Activated CD4-positive, alpha-beta T cell treated with anti-CD3 and anti-CD28 coated beads, Interleukin-2, Interleukin-6, amounts not matched to agents 100 ng/mL and 50 ng/mL, durations not matched to agents 16 hours and 8 hours (primary cell): ENCODE measurements at places on chromosomes 12 and 14.

- DNase-seq = peak; percentile 29
Measured at GRCh38 chr12:108297895-108298760, 41.0 kb downstream of the CMKLR1 start.

DNA sequence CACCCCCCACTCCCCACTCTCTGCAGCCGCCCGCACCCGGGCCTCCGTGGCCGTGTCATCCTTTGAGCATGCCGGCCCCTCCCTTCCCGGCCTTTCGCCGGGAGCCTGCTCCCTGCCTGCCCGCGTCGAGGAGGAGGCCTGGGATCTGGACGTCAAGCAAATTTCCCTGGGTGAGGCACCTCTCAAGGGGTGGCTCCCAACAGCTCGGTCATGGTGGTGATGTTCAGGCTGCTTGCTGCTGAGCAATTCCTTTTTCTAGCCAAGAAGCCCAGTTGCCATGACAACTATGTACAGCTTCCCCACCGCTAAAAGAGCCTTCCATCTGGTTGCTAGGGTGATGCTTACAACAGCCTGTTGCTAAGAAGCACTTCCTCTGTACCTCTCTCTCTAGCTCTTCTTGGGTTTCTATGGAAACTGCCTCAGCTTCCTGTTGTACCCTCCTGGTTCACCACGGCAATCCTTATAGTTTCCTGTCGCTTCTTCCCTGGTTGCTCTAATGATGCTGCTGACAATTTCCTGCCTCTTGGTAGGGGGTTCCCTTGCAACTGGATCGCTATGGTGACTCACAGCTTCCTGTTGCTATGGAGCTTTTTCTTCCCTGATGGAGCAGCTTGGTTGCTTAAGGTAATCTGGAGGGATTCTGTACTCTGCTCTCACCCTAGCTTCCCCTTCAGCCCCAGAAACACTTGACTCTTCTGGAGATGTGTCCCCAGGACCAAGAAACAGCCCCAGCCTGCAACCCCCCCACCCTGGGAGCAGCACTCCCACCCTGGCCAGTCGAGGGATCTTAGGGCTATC, 11.0 kb downstream of the ZNF219 start:
- peak; percentile 76 for DNase-seq

DNA sequence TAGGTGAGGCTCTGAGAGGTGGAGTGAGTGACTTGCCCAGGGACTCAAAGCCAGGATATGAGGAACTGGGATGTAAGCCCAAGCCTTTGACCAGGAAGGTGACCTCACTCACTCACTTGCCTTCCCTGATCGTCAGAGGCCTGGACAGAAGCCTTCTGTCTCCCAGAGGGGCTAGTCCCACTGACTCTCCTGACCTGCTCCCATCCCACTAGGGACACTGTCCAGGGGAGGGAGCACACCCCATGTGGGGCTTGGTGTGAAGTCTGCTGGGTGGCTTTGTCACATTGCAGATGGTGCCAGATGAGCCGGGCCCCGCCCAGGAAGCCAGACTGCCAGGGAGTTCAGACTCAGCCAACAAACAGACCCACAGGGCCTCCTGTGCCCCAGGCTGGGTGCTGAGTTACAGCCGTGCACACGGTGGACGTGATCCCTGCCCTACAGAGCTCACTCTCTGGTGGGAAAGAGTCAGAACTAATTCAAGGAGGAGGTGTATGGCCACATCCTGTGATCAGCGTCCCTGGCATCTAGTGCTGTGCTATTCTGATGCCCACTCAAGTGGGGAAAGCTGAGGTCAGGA, 28.3 kb downstream of the MMAB start:
- peak; percentile 15 for DNase-seq

- no peak for DNase-seq
Measured at GRCh38 chr12:108907839-108908351, 28.0 kb downstream of the DAO start.

DNA sequence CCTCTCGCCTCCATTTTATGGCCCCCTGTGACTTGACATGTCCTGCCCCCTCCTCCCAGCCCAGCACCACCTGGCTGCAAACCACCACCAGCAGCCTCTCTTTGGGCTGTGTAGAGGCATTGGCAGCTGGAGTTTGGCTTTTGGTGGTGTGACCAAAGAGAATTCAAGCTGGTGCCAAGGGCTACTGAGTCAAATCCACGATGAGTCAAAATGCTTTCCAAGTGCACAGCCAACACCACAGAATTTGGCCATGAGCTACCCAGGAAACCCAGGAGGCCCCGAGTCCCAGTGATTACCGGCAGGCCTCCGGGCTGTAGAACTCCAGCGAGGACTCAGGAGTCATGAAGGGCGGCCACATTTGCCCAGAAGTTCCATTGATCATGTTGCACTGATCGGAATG, 53.8 kb downstream of the SCARB1 start:
- no peak for DNase-seq

- no peak for DNase-seq
Measured at GRCh38 chr14:99829450-99829849, 36.2 kb downstream of the EML1 start.

- DNase-seq = no peak
Measured at GRCh38 chr12:92863251-92863650, 65.8 kb downstream of the EEA1 start.

- DNase-seq = no peak
Measured at GRCh38 chr14:101588286-101588975, 27.1 kb downstream of the DIO3 start.

DNA sequence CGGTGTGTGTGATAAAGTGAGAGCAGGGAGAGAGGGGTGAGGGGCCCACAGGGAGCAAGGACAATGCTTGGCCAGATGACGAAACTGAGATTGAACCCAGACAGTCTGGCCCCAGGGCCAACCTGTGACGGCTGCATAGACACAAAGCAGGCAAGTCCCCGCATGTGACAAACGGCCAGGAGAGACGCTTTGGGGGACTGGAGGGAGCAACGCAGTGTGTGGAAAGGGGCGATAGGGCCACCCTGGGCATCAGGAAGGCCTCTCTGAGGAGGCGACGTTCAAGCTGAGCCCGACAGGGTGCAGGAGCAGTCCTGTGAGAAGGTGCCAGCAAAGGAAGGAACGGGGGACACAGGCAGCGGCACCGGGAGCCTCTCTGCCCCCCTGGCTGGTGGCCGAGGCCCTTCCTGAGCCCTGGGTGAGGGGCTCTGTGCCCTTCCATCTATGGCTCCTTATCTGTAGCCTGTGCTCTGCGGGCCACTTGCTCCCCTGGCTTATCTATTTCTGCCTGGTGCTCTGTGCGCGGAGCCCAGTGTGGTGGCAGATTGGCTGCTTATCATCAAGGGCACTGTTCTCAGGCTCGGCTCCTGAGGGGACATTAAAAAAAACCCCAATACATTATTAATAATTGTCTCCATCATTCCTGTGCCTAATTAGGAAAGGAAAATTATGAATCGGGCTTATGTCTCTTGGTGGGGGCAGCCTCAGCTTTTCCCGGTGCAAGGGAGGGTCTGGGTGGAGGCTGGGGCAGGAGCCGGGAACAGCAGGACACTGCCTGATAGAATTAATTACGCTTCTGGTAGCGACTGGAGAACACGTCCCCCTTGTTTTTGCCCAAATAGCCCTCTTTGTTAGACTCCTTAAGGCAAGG, 39.8 kb downstream of the PRIMA1 start:
- no peak for DNase-seq

DNA sequence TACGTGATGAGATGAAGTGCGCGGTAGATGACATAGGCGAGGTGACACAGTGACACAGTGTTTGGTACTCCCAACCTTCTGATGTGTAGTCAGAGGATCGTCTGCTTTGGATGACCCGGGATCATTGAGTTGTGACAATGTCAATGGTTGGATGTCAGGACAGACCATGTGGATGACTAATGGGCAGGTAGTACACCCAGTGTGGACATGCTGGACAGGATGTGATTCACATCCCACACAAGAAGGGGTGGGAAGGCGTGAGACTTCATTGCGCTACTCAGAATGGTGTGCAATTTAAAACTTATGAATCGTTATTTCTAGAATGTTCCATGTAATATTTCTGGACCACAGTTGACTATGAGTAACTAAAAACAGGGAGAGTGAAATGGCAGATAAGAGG, 23.8 kb downstream of the MAP3K9 start:
- DNase-seq = no peak

DNA sequence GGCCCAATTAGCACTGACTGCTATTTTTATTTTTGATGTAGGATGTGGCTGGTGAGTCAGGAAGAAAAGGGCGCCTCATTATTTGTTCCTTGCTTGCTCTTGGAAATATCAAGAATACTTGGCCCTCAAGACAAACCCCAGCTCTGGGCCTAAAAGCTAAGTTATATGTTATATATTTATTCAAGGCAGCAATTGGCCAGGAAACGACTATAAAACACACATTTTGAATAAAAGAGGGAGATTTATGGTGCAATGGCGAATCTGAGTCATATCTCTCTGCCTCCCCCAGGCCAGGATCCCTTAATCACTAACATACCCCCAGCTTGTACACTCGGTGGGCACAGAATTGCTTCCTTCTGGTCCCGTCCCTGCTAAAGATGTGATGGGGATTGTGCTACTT, 63.3 kb downstream of the TBX5 start:
- no peak for DNase-seq

DNA sequence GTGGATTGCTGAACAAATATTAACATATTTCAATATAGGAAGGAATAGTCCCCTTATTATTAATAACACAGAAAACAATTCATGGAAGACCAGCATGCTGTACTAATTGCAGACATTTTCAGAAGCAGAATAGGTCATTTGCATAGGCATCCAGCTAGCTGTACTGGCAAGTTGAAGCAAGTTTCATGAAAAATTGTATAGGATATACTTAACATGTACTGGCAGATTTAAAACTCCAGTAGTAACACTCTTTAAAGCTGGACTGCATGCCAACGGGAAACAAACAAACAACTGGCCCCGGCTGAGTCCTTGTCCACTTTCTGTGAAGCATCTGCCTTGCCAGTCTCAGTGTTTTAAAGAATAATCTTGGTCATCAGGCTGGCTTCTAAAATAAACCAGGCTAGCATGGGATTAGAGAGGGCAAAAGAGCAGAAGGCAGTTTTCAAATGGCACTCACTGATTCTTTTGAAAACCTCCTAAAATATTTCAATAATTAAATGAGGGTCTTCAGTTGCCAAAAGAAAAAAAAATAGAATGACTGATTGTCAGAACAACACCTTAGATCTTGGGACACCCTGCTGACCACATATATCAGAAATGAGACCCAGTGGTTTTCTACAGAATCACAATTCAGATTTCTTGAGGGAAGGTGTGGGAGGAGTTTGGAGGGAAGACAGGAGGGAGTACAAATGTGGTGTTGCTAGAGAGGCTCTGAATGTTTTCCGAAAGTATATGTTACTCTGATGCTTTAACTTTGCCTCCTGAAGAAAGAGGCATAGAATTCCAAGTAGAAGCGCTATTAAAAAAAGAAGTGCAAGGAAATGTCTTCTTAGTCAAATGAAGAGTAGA, 122.5 kb upstream of the KRAS start:
- peak; percentile 63 for DNase-seq

GRCh38 chr12:95336387-95337067, 118.9 kb downstream of the VEZT start:
- no peak for DNase-seq

- DNase-seq = no peak
Measured at GRCh38 chr12:54128416-54128815, 60.4 kb downstream of the SMUG1 start.

- DNase-seq = no peak
Measured at GRCh38 chr14:58769011-58769643, 131.4 kb downstream of the DACT1 start.

DNA sequence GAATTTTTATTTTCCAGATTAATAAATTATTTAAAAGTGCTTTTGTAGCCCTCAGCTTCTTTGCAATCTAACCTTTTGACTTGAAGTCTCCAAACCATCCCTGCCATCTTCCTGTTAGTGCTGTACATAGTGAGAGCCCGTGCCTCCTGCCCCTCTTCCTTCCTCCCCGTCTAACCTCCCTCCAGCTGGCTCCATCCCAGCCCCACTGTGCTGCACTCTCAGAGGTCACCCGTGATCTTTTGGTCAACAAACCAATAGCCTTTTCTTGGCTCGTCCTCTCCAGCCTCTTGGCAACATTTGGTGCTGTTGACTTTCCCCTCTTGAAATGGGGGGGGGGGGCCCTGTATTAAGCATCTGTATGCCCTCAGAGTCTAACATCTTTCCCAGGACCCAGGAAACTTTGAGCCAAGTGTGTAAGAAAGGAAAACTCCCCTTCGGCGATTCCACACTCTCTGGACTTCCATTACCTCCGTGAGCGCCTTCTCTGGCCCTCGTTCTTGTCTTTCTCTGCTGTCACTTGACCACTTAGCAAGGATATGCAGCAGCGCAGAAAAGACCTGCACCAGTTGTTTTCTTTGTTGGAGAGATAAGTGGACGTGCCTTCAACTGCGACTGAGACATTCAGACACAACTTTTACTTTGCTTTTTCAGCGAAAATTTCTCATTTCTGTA, 44.1 kb downstream of the FBXW8 start:
- no peak for DNase-seq

- DNase-seq = peak; percentile 65
Measured at GRCh38 chr12:31928246-31929026, 30.8 kb upstream of the RESF1 start.

GRCh38 chr12:109773384-109774011, 59.7 kb downstream of the TRPV4 start:
- DNase-seq = no peak
